ENCODE measurements at places on chromosomes 2 and 18. TPM values are rescaled to one million over a fixed set of nuclear protein-coding genes. Genes with fewer than 3 reads are reported as not detected.

SERPINB13 gene
- 168 TPM for total RNA-seq

ALPP gene
- not detected for total RNA-seq

FBXO36 gene
- total RNA-seq: 0.79 TPM

SP110 gene
- total RNA-seq: 16.8 TPM

GRCh38 chr2:18980786-18981430 is 377.5 kb downstream of the OSR1 start:
- no peak for DNase-seq

- no peak for DNase-seq
Observed at GRCh38 chr2:227890495-227891079, 19.2 kb downstream of the DAW1 start.

GRCh38 chr2:47293976-47294375 is 109.0 kb upstream of the MSH2 start:
- DNase-seq: no peak

DNA sequence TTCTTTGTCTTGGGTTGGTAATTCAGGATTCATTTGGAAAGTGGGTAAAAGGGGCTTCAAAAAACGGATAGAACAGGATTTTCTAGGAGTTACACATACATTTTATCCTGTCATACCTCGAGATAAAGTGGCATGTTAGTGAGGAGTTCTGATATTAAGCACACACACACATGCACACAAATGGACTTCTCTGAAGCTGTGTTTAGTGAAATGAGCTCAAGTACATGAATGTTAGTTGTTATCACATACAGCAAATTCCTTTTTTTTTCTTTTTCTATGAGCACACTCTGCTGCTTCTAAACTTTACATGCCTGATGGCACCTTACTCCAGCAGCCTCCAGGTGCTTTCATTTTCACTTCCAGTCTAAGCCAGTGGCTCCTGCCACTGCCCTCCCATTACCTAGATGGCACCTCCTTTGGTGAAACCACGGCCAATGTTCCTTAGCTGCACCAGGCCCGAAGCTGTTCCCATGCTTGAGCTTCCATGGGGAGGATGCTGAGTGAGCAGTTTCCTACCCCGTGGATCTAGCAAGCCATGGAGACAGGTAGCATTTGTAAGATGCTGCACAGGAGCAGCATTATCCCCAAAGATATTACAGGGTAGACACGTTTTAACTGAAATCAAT is 49.7 kb downstream of the STAT1 start:
- DNase-seq: no peak

GRCh38 chr2:10475221-10475722 is 27.1 kb upstream of the ODC1 start:
- no peak for DNase-seq

- DNase-seq: no peak
Observed at GRCh38 chr18:38940475-38940862, 1374.9 kb upstream of the CELF4 start.
